Esophagus muscularis mucosa (tissue), 4 donors: ENCODE measurements at places on chromosomes 11 and 22.

DNA sequence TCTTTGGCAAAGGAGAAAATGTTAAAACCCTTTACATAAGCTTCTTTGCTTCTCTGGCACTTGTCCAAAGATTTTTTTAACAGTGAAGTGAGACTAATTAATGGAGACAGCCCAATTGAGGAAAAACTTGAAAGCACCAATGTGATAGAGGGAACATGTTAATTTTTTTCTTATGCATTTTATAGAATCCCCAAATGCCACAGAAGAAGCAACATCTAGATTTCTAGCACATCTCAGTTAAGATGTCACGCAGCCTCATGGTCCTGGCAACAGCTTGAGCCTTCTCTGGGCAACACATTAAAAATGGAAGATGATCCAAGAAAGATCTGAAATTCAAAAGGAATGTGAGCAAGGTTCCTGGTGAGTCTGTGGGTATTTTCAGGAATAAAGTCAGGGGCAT, 48.5 kb downstream of the PACSIN2 start:
- no peak for DNase-seq

- DNase-seq, result no peak
Measured at GRCh38 chr22:21703684-21704316, 31.8 kb downstream of the YPEL1 start.

- DNase-seq, result peak; percentile 83
Measured at GRCh38 chr11:117969160-117969991, 16.8 kb upstream of the IL10RA start.

GRCh38 chr11:133263332-133263731, 269.0 kb downstream of the OPCML start:
- no peak for DNase-seq

DNA sequence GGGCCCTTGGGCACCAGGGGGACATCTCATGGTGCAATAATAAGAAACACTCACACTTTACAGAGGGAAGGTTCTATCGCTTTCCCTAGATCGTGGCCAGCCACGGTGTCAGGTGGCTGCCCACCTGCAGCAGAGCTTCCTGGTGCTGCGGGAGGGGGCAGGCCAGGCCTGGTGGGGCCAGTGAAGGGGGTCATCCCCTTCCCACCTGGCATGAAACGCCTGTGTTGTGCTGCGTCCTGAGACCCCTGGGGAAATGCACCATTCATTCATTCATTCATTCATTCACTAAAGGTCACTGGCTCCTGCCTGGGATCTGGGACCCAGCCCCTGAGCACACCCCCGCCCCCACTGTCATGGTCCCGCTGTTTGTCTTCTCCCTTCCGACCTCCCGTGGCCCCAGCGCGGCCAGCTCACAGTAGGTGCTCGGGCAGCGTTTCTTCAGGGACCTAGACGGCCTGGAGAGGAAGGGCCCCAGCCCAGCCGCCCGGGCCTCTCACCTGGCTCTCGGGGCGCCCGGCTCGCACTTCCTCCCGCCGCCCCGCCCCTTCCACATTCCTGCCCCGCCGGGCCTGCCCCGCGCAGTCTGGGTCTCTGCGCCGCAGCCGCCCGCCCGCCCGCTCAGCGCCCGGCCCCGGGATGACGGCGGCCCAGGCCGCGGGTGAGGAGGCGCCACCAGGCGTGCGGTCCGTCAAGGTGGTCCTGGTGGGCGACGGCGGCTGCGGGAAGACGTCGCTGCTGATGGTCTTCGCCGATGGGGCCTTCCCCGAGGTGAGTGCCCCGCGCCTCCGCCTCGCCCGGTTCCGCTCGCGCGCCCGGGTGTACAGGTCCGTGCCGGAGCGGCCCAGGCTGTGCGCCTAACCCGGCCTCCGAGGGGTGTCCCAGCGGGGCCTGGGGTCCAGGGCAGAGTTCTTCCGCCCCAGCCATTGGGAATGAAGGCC, at the start of gene RHOD:
TSS of gene RHOD (plus strand) at position 581 of the 938 bp plus-strand sequence. CDS start at position 637, 56 bp downstream.
- DNase-seq, result no peak

DNA sequence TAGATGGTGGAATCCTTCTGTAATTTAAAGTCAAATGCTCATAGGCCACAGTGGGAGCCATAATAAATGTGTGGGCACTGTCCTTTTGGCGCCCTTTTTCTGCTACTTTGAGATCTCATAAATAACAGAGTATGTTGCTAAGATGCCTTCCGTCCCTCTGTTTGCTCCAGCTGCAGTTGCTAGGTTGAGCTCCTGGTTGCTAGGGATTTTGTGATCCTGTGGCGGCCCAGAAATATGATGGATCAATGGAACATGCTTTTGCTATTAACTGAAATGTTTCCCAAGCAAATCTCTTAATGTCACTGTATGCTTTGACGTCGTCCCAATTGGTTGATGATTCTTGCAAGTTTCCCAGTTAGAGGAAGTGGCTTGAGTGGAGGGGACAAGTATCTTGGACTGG, 53.5 kb downstream of the MYO18B start:
- DNase-seq, result no peak

GRCh38 chr22:23098718-23099530, 28.6 kb downstream of the GNAZ start:
- DNase-seq, result no peak

DNA sequence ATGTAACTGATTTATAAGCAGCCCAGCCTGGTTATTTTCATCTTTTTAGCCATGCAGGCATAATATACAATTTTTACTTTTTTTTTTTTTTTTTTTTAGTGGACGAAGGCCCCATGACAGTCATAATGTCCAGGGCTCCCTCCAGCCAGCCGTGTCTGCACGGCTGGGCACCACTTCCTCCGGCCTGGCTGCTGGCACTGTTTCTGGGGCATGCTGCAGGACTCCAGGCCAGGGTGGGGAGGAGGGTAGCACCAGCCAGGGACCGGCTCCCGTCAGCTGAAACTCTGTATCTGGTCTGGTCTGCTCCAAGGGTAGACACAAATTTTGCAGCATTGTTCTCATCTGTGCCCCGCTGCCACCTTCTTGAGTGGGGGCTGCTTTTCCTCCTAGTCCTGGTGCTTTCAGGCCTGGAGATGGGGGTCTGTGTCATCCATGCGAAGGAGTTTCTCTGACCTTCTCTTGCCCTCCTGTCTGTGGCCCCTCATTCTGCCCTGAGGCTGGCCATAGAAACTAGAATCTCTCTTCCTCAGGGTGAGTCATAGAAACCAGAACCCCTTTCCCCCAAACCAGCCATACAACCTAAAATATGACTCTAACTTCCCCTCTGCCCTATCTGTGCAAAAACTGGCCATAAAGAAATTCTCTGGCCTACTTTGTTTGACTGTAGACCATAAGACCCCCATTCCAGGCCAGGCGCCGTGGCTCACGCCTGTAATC, 9.2 kb upstream of the RRP7A start:
- DNase-seq, result no peak

- DNase-seq, result no peak
Measured at GRCh38 chr11:70109006-70109405, 30.9 kb downstream of the ANO1 start.

DNA sequence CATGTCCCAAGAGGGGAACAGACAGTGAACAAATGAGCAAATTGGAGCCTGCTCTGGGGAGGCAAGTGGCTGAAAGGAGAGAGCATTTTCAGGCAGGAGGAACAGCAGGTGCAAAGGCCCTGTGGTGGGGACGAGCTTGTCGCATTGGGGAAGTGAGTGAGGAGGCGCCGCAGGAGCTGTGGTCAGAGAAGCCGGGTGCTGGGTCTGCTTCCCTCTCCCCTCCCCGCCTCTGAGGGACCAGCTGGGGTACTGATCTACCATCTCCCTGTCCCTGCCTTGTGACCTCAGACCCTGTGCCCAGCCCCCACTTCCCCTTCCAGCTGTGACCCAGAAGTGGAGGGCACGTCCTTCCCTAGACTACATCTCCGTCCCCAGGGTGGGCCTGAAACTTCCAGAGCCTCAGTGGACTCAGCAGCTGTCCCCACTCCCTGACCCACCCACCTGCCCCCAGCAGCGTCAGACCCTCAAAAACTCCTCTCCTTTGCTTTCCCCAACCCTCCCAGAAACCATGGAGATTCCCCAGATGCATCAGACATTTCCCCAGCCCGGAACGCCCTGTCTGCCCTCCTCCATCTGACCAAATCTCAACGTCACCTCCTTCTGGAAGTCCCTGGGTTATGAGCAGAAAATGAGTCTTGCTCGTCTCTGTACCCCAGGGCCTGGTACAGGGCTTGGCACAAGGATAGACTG, 19.7 kb upstream of the PDGFB start:
- no peak for DNase-seq

- no peak for DNase-seq
Measured at GRCh38 chr11:35100013-35100383, 39.0 kb upstream of the CD44 start.

DNA sequence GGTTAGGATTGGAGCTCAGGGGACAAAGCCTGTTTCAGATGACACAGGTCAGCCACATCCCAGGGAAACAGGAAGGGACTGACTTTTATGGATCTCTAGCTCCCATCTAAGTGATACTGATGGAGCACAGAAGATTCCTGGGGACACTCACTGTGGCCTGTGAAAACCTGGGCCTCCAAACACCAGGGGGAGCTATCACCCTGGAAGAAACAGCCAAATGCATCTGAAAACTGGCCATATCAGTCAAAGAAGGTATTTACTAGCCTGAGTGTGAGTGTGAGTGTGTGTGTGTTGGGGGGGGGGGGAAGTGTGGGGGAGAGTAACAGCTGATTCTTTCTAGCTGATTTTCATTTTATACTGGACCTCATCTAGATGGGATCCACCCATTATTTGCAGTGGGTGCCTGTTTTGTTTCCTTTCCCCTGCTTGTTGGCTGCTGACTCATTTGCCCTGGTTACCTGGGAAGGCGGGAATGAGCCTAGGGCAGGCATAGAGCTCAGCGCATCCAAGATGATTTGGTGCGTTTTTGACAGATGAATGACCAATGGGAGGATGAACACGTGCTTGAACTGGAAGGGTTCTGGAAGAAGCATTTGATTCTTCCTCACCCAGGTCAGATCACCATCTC, 284.0 kb downstream of the KIRREL3 start:
- DNase-seq, result no peak

- no peak for DNase-seq
Measured at GRCh38 chr11:62461740-62462507, 43.1 kb downstream of the SCGB1A1 start.

GRCh38 chr11:27018902-27019529, 21.6 kb upstream of the BBOX1 start:
- DNase-seq, result no peak

DNA sequence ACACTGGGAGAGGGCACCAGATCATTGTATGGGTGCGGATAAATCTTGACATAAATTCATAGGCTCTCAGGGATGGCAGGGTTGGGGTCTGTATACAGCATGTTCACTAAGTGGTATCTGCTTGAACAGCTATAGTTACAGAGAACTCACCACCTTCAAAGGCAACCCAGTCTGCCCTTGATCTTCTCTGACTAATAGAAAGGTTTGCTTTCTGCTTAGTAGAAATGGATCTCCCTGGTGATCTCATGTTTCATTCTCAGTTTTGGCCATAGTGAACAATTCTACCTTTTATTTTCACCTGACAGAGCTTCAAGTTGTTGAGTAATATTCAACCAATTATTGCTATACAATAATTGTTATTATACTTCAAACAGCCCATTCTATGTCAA, 32.4 kb downstream of the CNTF start:
- DNase-seq, result no peak

DNA sequence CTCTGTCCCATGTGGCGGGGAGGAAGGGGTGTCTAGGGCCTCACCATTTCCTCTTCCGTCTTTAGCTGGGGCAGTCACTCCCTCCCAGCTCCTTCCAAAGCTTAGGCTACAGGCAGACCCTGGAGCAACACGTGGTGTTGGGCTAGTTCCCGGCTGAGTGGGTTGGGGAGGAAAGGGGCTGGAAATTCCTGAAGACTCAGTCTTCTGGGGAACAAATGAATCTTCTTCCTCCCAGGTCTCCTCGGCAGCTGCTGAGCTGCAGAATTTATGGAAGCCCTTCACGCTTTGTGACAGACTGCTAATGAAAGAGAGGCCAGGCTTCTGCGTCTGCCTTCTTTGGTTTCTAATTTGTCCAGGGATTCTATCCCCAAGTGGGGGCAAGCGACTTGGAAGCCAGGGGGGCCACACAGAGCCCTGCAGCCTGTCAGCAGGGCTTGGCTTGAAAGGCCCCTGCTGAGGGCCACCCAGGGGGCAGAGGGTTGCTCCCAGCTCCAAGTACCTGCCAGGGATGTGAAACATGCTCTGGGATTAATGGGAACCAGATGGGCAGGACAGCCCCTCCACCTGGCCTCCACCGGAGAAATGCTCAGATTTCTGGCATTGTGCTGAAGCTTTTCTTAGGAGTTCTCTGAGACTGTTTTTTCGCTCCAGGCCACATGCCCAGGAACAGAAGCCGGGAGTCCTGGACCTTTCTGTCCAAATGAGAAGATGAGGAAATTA, 123.1 kb downstream of the PKNOX2 start:
- no peak for DNase-seq

- no peak for DNase-seq
Measured at GRCh38 chr11:119371067-119371601, 10.4 kb downstream of the USP2 start.

- no peak for DNase-seq
Measured at GRCh38 chr11:86636275-86636674, 36.1 kb downstream of the ME3 start.

DNA sequence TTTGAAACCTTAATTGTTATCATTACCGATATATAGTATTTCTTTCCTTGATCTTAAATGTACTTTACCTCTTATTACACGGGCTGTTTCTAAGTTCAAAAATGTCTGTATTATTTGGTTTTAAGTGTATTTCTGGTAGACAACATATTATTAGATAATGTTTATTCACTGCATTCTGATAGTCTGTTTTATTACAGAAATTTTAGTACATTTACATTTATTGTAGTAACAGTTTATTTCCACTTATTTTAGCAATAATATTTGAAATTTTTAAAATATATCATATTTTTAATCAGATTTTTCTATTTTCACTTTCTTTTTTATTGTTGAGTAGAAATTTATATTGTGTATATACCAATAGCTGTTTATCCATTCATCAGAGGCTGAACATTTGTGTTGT, 1195.2 kb downstream of the TBC1D22A start:
- no peak for DNase-seq

- no peak for DNase-seq
Measured at GRCh38 chr22:38833061-38833460, 10.8 kb downstream of the NPTXR start.

DNA sequence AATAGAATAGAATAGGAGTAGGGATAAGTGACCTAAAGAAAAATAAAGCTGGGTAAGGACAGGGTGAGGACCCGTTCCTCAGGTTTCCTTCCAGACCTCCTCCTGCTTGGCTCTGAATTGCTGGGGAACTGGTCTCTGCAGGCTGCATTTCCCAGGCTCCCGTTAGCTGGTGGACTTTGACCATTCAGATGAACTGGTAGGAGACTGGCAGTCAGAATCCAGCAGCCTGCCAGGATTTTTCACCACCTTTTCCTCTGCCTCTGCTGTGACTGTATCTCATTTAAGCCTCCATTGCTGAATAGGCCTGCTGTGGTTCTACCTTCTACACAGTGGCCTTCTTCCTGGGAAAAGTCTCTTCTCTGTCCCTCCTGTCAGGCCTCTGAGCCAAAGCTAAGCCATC, 24.6 kb upstream of the SMPD1 start:
- no peak for DNase-seq

GRCh38 chr11:93933230-93933629, 82.8 kb upstream of the VSTM5 start:
- peak; percentile 31 for DNase-seq
